Neuronal stem cell (in vitro differentiated cells): ENCODE measurements at places on chromosomes 16 and 17.

- H3K4me3 ChIP-seq: no peak overlapping the region
- DNase-seq: no peak
- H3K27ac ChIP-seq: no peak overlapping the region
- no peaks in the 10 kb centered on the region for H3K27me3 ChIP-seq
These were observed 29.1 kb downstream of the ARSG start for GRCh38 chr17:68320311-68320865.

- no peak for DNase-seq
- peaks cover 8% of the 10 kb centered on the region for H3K27me3 ChIP-seq
- H3K4me3 ChIP-seq: no peak overlapping the region
- H3K4me1 ChIP-seq: no peaks in the 10 kb centered on the region
- no peak overlapping the region for H3K27ac ChIP-seq
- H3K36me3 ChIP-seq: no peaks in the 10 kb centered on the region
These were observed 78.0 kb downstream of the MYO1D start for GRCh38 chr17:32798938-32799337.

DNA sequence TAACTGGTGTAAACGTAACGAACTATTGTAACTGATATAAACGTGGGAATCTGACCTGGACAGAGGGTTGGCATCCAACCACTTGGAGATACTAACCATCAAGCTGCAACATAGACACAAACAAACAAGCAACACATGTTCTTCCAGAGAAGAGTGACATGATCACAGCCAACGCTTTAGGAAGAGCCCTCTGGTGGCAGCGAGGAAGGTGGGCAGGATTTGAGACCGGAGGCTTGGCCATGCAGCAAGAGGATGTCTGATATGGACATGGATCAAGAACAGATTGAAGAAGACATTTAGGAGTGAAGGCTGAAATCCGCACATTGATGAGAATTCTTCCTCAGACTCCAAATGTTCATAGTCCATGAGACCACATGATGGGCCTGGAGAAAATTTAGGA lies 40.3 kb upstream of the TNRC6A start:
- peaks cover 18% of the 10 kb centered on the region for H3K4me1 ChIP-seq
- H3K36me3 ChIP-seq: no peaks in the 10 kb centered on the region
- DNase-seq: no peak
- H3K27ac ChIP-seq: no peak overlapping the region
- no peak overlapping the region for H3K4me3 ChIP-seq

DNA sequence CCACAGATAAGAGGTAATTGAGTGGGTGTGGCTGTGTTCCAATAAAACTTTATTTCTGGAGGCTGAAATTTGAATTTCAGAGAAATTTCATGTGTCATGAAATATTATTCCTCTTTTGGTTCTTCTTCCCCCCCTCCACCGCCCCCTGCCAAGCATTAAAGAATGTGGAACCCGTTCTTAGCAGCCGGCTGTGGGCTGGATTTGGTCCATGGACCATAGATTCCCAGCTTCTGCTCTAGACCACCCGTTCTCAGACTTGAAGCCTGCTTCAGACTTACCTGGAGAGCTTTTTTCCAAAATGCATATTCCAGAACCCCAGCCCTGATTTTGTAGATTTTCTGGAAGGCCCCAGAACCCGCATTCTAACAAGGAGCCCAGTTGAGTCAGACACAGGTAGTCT lies 15.1 kb upstream of the LASP1NB start:
- no peaks in the 10 kb centered on the region for H3K27me3 ChIP-seq
- H3K27ac ChIP-seq: no peak overlapping the region
- H3K4me1 ChIP-seq: peaks cover 7% of the 10 kb centered on the region
- no peak for DNase-seq
- no peak overlapping the region for H3K4me3 ChIP-seq
- H3K36me3 ChIP-seq: peaks cover 16% of the 10 kb centered on the region
